ENCODE measurements at places on chromosomes 1 and 21. TPM values are rescaled to one million over a fixed set of nuclear protein-coding genes. Genes with fewer than 3 reads are reported as not detected.

GBP7 gene
- total RNA-seq, result not detected

- DNase-seq, result no peak
Measured at GRCh38 chr1:160945079-160945478, 9.5 kb downstream of the ITLN2 start.

SH2D5 gene
- 3.2 TPM for total RNA-seq

- DNase-seq, result no peak
Measured at GRCh38 chr21:44703731-44704635, 7.0 kb downstream of the KRTAP10-12 start.

GRCh38 chr21:36606287-36606982, 92.5 kb upstream of the SIM2 start:
- DNase-seq, result no peak

KIF21B gene
- 3.1 TPM for total RNA-seq

DNA sequence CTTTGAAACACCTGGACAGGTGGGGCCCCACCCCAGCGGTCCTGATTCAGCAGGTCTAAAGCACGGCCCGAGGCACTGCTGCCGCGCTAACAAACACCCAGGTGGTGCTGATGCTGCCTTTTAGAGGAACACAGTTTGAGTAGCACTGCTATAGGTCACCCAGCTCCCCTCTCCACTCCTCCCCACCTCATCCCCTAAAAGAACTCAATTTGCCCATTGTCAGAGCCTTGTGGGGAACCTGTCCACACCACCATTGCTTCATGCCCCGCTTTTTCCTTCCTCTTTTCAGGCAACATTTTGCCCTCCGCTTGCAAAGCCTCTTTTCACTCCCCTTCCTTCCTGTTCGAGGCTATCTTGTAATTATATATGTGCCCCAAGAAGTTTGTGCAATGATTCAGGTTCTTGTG, 26.2 kb upstream of the PADI4 start:
- no peak for DNase-seq

DNA sequence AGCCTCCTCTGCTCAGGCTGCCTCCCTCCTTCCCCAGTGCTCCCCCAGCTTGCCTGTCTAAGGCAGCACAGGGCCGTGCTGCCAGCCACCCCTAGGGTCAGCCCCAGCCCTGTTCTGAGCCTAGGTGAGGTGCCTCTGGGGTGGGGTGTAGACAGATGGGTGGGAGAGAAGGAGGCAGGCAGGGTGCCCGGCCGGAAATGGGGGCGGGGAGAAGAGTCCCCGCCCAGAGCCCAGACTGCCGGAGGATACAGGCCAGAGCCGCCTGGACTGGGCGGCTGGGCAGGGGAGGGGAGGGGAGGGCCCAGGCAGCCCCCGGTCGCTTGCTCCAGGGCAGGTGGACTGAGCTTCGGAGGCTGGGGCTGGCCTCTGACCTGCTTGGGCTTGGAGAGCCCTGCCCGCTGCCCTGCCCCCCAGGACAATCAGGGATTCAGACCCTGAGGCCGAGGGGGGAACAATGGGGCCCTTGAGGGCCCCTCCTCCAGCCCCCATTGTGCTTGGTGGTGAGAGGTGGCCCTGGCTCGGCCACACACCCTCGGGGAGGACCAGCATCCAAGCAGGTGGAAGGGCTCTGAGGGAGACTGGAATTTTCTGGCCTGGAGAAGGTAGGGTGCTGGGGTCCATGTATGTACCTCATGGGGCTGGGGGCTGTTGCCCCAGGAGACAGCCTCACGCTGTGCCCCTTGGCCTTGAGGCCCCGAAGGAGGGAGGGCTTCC, at the start of gene GJC2:
Gene GJC2 (plus strand): TSS at position 525 of the 714 bp plus-strand sequence. CDS start 7,829 bp downstream, outside the sequence.
- no peak for DNase-seq

DNA sequence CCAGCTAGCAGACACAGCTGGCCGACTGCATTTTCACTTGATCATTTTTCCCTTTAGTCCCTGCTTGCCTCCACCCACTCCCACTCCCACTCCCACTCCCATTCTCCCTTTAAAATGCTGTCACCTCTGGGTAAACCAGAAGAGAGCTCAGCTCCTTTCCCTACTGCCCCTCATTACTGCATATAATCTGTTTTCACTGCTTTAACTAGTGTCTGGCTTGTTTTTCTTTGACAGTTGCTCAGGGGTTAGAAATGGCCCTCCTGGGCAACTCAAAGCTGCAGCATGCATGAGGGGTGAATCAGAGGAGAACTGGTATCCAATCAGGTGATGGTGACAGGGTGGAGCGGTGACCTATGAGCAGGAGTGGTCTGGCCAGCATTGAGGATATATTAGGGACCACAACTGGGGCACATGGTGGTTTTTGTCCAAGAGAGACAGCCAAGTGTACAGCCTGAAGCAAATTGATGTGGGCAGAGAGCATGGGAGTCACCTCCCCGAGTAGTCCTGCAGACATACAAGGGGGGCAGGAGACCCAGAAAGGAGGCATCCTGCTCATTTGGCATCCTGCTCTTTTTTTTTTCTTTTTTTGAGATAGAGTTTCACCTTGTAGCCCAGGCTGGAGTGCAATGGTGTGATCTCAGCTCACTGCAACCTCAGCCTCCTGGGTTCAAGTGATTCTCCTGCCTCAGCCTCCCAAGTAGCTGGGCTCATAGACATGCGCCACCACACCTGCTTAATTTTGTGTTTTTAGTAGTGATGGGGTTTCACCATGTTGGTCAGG, 42.6 kb upstream of the SRSF10 start:
- DNase-seq, result no peak

TMPRSS2 gene
- 0.10 TPM for total RNA-seq

- no peak for DNase-seq
Measured at GRCh38 chr1:30474818-30475200, 248.6 kb downstream of the MATN1 start.

- DNase-seq, result no peak
Measured at GRCh38 chr1:116001739-116002487, 25.6 kb downstream of the SLC22A15 start.

LCE1C gene
- not detected for total RNA-seq

- DNase-seq, result no peak
Measured at GRCh38 chr21:22871692-22872091, 1873.5 kb downstream of the NCAM2 start.

HMGN2 gene
- total RNA-seq, result 234 TPM

STX12 gene
- 140 TPM for total RNA-seq

DNA sequence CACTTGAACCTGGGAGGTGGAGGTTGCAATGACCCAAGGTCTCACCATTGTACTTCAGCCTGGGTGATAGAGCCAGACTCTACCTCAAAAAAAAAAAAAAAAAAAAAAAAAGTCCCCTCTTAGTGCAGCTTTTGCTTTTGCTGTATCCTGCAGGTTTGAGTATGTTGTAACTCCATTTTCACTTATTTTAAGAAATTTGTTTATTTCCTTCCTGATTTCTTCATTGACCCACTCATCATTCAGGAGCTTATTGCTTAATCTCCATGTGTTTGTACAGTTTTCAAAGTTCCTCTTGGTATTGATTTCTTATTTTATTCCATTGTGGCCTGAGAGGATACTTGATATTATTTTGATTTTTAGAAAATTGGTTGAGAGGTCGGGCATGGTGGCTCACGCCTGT, 50.9 kb upstream of the AK4 start:
- no peak for DNase-seq

GPA33 gene
- not detected for total RNA-seq

- no peak for DNase-seq
Measured at GRCh38 chr1:78432016-78432415, 58.8 kb upstream of the PTGFR start.

GRCh38 chr1:172845371-172845770, 186.5 kb downstream of the FASLG start:
- DNase-seq, result no peak

DNA sequence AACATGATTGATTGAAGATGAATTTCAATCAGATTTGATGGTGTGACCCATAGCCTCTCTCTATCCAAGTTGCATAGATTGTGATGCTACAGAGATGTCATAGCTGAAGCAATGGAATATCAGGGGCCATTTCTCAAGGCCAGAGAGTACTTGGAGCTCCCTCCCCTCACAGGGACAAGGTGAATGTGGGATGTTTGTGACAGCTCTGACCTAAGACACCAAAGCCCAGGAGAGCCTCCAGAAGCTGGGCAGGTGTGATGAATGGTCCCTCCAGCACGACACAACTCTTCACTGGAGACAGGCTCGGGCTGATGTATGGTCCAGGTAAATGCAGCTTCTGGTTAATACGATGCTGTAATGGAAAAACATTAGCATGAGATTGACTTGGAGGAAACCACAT, 101.0 kb upstream of the ZC3H12A start:
- no peak for DNase-seq

DNA sequence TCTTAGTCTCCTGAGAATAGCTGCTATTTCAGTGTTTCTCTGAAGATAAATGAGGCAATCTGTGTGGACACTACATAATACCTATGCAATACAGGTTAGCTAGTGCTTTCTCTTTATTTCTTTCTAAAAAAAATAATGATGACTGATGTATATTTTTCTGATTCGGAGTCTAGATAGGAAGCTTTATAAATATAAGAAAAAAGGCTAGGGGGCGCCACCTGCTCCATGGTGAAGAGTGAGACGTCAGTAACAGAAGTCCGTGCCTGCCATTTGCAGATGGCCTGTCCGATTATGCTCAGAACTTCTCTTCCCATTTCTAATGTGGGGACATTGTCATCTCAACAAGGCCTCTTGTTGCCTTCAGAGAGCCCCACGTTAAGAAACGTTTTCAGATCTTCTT, 26.4 kb downstream of the QSOX1 start:
- no peak for DNase-seq

DNA sequence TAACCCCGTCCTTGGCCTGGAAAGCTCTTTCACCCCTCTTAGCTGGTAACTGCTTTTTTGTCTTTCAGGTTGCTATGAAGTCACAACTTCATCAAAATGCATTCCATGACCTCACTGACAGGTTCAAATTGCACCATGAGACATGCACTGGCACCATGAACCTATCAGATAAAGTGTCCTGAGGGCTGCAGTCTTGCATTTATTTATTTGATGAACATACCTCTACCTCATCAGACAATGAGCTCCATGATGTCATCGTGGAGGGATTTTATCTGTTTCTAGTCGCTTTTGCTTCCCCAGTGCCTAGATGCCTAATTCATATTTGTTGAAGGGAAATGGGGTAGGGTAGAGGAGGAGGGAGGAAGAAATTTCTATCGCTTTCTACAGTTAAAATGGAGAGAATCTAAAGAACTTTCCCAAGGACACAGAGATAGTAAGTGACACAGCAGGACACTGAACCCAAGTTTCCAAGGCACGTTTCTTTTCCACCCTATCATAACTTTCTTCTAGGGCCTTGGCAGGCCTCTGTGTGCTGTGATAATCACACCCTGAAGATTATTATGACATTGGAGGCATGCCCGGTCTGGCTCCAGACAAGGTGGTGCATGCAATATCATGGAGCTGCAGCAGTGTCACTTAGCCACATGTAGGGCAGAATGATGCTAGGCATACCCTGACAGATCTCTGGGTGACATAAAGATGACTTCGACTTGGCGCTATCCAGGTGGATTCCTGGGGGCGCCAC, 69.5 kb downstream of the CD58 start:
- DNase-seq, result no peak

LDLRAD1 gene
- total RNA-seq, result not detected

OR1C1 gene
- total RNA-seq, result not detected

GRCh38 chr21:45876381-45877170, 105.0 kb upstream of the COL6A1 start:
- DNase-seq, result no peak

DNA sequence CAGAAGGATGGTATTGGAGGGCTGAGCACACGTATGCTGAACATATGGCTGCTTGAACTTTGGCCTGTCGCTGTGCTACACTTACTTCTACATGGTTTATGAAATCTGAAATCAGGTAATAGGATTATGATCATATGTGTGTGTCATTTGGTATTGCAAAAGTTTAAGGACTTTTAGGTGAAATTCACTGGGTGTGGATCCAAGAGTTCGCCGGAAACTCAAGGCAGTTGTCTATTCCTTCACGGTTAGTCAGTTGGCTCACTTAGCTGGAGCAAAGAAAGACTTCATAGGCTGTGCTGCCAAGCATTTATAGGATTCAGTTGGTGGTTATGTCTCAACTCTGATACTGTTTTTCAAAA, 927 bp downstream of the UAP1 start:
- no peak for DNase-seq

SLC19A2 gene
- total RNA-seq, result 4.5 TPM

DNA sequence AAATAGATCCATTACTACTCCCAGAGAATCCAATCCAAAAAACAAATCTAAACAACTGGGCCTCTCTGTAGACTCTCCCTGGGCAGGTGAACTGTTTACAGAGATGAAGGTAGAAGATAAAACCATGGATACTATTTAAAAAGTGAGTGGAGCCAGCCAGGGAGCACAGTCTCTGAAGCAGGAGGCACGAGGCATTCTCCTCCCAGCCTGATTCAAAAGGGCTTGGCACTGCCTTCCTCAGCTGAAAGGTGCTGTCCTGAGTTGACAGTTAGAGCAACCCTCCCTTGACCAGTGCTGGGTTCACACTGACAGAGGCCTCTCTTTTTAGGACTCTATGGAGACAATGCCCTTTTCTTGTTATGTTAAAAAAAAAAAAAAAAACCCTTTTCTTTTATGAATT, 36.8 kb downstream of the HENMT1 start:
- no peak for DNase-seq

- DNase-seq, result no peak
Measured at GRCh38 chr1:203656796-203657747, 30.4 kb downstream of the ATP2B4 start.

- no peak for DNase-seq
Measured at GRCh38 chr1:189609167-189609566, 868.5 kb downstream of the BRINP3 start.

TMIGD3 gene
- total RNA-seq, result not detected

DNA sequence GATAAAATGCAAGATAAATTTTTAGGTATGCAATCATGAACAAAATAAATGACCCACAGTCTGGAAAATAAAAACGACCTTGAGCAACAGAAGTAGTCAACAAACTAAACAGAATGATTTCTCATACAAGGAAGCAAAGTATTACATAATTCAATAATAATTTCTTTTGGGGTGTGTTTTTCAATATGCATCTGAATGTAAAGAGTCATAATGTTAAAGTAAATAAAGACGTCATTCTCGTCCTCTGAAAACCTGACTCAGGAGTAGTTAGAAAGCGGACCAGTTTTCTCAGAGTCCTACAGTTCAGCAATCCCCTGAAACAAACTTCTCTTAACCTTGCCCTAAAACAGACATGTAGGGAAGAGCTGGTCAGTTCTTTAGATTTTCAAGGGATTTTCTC, 18.6 kb downstream of the CDC42BPA start:
- DNase-seq, result no peak

- no peak for DNase-seq
Measured at GRCh38 chr1:184843732-184844495, 89.3 kb upstream of the EDEM3 start.

PRAMEF33 gene
- not detected for total RNA-seq
